ENCODE measurements at places on chromosomes 6 and 20.

DNA sequence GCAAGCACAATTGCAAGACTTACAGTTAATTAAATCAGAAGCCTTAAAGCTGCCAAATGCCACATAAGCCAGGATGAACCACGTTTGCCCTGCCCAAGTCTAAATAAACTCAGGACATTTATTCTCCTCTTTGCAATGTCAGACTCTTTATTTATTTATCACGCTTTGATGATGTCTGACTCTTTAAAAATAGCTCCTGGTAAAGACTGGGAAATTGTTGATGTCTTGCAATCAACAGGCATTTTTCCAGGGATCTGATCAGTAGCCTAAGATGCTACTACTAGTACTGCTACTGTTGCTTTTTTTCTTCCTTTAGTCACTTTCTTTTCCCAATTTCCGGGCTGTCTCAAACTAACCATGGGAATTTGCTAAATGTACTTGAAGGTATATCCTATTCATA lies 365.8 kb upstream of the MARCKS start:
- no peak for DNase-seq

GRCh38 chr6:88220493-88220892 lies 54.3 kb upstream of the CNR1 start:
- peak; percentile 14 for DNase-seq

DNA sequence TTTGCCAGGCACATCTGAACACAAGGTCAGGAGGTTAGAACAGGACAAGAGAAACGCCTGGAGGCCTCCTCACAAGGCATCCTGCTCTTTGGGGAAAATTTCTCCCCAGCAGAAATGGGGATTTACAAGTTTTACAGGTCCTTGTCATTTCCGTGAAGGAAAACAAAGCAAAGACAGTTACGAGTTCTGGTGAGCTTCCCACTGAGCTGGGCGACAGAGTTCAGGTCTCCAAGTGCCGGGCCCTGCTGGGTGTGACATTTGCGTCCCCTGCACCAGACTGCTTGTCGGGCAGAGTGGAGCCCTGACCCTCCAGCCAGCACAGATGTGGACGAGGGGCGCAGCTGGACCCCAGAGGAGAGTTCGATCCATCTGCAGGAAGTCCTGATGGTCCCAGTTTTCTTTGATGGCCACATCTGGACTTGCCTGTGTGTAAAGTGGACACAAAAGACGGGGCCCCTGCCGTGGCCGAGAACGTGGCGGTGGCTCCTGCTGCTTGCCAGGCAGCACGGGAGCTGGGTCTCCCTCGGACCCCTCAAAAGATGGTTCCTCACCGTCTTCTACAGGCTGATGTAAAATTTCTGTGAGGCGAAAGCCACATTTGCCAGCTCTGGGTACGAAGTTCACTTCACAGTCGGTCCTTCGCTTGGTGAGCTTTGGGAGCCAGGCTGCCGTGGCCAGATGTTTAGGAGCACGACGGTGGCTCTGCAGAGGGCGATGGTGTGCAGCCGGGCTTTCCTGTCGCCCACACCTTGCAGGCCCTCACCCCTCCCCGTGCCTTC lies 5.2 kb upstream of the ADRM1 start:
- DNase-seq = no peak

- DNase-seq = no peak
Observed at GRCh38 chr6:91482498-91482897, 895.6 kb upstream of the MAP3K7 start.

GRCh38 chr6:150202404-150202803 lies 59.6 kb downstream of the PPP1R14C start:
- DNase-seq = no peak

DNA sequence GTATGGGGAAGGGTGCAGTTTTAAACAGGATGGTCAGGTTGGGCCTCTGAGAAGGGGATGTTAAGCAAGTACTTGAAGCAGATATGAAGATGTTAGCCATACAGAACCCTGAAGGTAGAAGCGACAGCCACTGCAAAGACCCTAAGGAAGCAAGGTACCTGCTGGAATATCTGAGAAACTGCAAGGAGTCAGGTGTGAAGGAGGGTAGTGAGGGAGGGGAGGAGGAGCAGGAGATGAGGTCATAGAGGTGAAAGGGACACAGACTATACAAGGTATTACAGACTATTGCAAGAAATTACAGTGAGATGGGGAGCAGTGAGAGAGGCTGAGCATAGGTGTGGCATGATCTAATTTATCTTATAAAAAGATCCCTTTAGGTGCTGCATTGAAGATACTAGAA lies 22.2 kb upstream of the DEFB112 start:
- no peak for DNase-seq

DNA sequence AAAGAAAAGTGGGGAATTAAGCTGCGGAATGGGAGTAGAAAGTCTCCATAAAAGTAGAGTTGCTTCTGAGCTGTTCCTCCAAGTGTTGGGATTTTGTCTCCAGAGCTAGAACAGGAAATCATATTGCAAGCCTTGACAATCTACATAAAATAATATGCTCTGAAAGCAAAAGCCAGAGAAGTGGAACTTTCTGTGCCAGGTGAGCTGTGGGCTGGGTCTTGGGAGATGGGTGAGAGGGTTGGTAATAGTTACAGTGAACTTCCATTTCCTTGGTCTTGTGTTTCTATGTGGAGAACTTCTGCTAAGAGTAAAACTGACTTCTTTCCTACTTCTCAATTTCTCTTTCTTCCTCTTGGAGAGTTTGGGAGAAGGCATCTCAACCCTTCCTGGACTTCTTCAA lies 6.3 kb upstream of the HMGN4 start:
- DNase-seq = no peak

DNA sequence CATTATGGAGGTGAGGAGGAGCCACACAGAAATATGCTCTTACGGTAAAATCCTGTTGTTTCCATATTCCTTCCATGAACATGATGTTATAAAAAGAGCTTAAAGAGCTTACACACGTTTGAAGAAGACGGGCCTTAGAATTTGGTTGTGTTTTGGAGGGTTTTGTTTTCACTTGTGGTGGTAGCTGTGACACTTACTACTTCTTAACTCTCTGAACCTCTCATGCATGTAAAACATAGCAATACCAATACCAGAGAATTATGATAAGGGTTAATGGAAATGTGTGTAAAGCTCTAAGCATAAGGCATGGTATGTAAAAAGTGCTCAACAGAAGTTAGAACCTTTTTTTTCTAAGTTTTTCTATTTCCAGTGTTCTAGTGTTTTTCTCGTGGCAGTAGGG lies 256.1 kb upstream of the KCNQ5 start:
- DNase-seq = no peak

GRCh38 chr6:89483111-89483720 lies 50.3 kb downstream of the ANKRD6 start:
- DNase-seq = peak; percentile 61

- no peak for DNase-seq
Observed at GRCh38 chr20:62415354-62416111, 8.4 kb upstream of the CABLES2 start.

DNA sequence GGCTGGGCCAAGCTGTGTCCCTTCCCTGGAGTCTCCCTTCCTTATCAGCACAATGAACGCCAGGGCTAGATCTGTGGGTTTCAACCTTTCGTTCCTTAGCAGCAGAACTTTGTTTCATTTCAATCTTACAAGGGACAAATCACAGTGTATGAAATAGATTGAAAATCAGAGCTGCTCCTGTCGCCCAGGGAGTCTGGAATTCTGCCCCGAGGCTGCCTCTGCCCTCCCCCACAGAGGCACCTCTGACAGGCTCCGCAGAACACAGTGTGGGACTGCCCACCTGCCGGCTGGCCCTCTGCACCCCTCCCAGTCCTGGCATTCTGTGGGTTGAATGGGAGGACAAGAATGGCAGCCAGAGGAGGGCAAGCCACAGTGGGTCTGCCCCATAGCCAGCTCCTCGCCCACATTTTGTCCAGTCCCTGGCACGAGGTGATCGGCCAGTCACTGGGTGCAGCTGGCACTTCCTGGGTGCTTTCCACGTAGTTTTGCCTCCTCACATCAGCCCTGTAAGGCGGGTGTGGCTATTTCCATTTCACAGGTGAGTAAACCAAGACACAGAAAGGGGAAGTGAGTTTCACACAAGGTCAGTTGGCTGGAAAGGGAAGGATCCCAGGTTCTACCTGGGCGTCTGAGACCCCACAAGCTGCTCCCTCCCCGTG lies 26.1 kb downstream of the MANBAL start:
- DNase-seq = no peak

GRCh38 chr20:63842258-63842657 lies 11.2 kb upstream of the ZBTB46 start:
- DNase-seq = no peak

DNA sequence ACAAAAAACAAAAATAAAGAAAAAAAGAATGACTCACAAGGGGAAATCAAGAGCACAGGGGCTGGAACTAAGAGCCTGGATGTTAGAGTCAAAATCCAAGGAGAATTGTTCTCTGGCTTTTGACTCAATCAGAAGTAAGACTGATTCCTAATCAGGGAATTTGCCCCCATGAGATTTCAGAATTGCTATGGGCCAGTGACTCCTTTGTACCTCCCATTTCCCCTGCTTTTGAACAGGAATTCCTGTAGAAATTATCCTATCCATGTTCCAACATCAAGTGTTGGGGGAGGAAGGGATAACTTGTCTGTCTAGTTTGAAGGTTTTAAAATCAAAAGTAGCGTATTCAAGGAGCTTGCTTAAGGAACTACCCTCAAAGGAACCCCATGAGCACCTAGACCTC lies 396.7 kb downstream of the CDC5L start:
- no peak for DNase-seq

DNA sequence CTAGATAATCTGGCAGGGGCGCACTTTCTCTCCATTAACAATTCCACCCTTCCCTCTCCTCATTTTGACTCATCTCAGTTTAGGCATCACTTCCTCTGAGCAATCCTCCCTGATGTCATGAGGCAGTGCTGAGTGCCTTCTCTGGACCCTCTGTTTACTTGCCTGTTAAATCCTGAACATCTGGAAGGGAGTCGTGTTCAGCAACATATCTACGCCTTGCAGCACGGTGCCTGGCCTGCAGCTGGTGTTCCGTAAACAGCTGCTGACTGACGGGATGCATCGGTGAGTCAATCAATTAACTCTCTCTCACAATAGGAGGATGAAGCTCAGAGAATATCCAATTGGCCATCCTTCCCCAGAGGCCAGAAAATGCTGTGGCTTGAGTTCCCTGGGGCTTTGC lies 613.5 kb downstream of the PTPRT start:
- DNase-seq = no peak

DNA sequence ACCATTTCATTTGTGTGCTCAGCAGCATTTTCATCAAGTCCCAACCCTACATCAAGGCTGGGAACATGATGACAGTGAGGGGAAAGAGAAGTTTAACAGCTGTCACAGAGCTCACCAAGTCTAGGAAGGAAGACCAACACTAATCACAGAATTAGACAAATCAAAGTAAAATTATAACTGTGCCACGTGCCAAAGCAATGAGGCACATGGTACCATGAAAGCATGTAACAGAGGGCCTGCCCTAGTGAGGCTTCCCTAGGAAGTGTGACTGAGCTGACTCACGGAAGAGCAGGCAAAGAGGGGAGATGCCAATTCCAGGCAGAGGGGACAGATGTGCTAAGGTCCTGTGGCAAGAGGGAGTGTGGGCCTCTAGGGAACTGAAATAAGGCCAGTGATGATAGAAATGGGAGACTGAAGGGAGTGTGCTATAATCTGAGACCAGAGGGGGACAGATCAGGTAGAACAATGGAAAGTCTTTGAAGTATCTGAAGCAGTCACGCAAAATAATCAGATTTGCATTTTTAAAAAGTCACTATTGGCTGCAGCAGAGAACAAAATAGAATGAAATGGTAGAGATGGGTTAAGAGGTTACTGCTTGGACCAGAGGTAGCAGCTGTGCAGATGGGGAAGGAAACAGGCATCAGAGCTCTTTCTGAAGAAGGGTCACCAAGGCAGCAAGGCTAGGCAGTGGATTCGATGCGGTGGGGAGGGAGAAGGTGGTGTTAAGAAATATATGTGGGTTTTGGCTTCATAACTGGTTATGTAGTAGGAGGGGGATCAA lies 86.8 kb downstream of the GPR6 start:
- DNase-seq = no peak

- no peak for DNase-seq
Observed at GRCh38 chr6:38146021-38146733, 326.6 kb downstream of the ZFAND3 start.

- no peak for DNase-seq
Observed at GRCh38 chr20:20206788-20207187, 154.5 kb downstream of the CFAP61 start.

GRCh38 chr20:34983089-34983820 lies 27.6 kb downstream of the MYH7B start:
- DNase-seq = no peak

GRCh38 chr6:149032599-149033405 lies 284.7 kb upstream of the TAB2 start:
- DNase-seq = no peak

DNA sequence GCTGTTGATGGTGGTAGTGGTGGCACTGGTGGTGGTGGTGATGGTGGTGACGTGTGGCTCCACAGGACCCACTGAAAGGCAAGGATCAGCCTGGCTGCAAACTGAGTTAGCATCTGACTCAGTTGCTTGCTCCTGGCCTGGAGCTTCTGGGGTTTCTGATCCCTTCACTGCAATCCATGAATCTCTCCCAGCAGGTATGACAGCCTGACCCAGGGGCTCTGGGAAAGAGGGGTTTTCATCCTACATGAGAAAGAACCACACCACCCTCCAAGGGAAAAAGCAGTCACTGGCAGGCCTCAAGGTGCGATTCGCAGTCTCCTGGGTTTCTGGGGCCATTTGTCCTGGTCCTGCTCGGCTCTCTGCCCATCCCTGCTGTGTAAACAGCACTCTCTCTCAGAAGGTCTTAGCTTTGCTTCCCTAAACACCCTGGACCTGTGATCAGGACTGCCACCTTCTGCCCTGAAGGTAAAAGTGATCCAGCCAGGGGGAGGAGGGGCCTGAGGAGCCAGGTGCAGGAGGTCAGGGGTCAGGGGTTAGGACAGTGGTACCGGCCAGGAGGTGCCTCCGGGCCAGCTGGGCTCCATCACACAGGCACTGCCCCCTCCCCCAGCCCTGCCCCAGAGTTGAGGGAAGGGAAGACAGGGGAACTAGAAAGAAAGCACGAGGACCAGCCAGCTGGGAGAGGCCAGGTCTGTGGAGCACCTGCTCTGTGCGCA lies 152.0 kb downstream of the BMP7 start:
- DNase-seq = no peak

DNA sequence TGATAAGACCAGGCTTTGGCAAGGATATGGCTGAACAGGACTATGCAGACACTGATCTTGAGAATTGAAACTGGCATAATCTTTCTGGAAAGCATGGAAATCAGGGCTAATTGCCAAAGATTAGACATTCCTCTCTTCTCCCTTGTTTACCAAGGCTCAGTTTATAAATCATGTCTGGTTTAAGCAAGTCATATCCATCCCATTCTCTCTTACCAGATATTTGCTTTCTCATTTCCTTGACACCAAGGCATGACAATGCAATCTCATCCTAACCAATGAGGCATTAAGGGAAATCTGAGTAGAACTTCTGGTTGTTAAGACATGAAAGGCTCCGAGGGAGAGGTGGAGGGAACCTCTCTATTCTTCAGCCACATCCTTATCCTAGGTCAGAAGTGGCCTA lies 110.3 kb upstream of the CEP85L start:
- DNase-seq = no peak

- no peak for DNase-seq
Observed at GRCh38 chr20:58719258-58719657, 26.7 kb downstream of the NPEPL1 start.

Data from cardiac muscle cell (in vitro differentiated cells and primary cell).